ENCODE measurements at places on chromosomes 1 and 21.

DNA sequence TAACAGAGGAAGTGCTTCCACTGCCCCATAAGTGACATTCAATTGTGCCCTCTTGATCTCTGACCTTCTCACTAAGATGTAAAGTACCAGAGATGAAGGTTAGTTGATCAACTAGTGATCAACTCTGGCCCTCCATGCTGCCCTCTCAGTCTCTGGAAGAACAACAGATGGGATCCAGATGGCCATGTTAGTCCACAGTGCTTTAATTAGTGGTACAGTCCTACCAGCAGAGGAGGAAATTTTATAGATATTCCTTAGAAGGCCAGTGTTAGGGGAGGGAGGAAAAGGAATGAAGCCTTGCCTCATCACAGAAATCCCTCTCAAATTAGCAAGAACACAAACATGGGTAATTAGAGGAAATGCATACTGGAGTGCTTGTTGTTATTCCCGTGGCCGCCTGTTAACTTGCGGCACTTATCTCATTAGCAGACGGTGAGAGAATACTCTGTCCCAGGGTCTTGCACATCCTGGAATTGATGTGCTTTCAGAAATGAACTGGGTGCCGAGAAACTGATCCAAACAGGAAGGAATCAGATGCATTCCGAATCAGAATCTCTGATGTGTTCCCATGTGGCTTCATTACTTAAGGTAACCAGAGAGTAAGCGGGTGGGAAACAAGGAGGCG, 91.1 kb upstream of the RGS4 start:
- no peak for DNase-seq

- no peak for DNase-seq
Observed at GRCh38 chr1:51673279-51673678, 56.4 kb downstream of the OSBPL9 start.

- DNase-seq: no peak
Observed at GRCh38 chr1:220184506-220184905, 87.7 kb downstream of the RAB3GAP2 start.

DNA sequence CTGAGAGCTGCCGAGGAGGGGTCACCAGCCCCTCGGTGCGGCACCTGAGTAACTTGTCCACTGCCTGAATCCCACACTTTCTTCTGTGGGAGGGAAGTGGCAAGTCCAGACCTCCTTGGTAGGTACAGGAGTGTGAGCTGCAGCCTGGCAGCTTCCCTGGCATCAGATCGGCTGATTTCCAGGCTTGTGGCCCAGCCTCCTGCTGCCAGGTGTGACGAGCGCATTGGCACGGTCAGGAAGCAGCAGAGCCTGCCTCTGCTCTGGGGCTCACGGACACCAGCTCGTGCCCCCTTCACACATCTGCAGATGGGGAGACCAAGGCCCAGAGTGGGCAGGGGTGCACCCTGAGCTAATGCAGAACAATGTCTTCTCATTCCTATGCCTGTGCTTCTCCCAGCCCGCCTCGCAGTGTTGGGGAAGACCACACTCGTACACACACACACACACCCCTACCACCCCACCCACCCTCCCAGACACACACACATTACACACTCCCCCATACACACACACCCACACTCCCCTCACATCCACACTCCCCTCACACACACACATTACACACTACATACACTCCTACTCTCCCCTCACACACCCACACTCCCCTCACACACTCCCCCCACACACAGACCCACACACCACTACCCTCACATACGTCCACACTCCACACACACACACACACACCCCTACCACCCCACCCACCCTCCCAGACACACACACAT, 33.1 kb upstream of the SELENON start:
- DNase-seq: no peak

- no peak for DNase-seq
Observed at GRCh38 chr1:8388732-8389562, 71.0 kb downstream of the SLC45A1 start.

DNA sequence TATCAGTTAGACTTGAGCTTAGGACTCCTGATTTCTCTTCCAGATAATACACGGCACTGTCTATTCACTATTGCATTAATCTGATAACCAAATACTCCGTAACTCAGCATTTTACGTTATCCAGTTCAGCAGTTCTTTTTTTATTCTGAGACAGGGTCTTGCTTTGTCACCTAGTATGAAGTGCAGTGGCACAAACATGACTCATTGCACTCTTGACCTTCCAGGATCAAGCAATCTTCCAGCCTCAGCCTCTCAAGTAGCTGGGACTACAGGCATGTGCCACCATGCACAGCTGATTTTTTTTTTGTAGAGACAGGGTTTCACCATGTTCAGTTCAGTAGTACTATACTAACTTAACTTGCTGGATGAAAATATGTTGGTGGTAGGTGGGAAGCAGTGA, 156.4 kb downstream of the PATJ start:
- DNase-seq: no peak

GRCh38 chr1:67463298-67463955, 33.2 kb upstream of the SERBP1 start:
- no peak for DNase-seq

- DNase-seq: no peak
Observed at GRCh38 chr1:233394860-233395717, 67.6 kb downstream of the MAP3K21 start.

GRCh38 chr1:64268653-64269557, 65.5 kb downstream of the UBE2U start:
- DNase-seq: peak; percentile 33

GRCh38 chr21:16606271-16606670, 876.5 kb downstream of the USP25 start:
- no peak for DNase-seq

- DNase-seq: no peak
Observed at GRCh38 chr1:24411963-24412362, 1.6 kb downstream of the STPG1 start.

DNA sequence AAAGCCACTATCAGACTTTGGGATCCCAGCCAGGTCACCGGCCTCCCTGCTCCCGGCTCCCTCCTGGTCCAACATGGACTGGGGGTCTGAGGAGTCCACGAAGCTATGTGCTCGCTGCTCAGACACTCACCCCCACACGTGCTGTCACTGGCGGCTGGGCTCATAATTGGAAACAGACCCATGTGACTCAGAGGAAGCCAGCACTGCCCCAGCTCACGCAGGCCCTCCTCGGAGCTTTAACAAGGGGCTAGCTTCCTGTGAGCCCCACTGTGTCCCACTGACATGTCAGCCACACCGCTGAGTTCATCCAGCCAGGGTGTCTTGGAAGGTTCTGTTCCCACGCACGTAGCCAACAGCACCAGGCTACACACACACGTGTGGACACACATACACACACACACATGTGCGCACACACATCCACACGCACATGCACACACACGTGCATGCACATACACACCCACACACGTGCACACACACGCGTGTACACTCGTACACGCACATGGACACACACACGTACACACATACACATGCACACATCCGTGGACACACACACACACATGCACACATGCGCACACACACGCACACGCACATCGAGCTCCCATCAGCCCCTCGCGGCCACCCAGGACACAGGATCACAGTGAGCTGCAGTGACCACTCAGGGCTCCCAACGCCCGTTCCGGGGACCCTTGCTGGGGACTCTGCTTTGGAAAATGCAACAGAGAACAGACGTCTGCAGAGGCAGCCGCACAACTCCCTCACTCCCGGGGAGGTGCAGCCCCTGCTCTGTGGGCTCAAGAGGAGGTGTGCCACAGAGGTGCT, 18.4 kb upstream of the COL6A2 start:
- DNase-seq: no peak

DNA sequence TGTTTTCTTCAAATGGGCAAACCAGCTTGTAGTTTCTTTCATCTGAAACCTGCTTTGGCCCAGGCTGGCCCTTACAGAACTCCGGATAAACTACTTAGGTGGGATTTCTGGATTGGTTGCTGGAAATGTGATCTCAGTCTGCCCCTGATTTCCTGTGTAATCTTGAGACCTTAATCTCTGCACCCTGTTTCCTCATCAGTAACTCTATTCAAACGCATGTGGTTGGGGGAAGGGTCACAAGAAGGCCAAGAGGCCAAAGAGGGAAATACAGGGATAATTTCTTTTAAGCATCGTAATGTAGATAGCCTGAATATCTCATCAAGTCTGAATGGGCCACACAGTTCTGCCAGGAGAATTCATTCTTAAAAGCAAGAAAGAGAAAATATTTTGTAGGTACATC, 483.6 kb downstream of the LTN1 start:
- no peak for DNase-seq

- no peak for DNase-seq
Observed at GRCh38 chr21:44931137-44931500, 8.7 kb upstream of the SLX9 start.

GRCh38 chr1:8424539-8425116, 106.7 kb downstream of the SLC45A1 start:
- DNase-seq: no peak

- no peak for DNase-seq
Observed at GRCh38 chr1:50447961-50448360, 24.7 kb upstream of the DMRTA2 start.

GRCh38 chr1:186002406-186002805, 268.2 kb downstream of the HMCN1 start:
- no peak for DNase-seq

- no peak for DNase-seq
Observed at GRCh38 chr1:55524006-55524405, 308.8 kb upstream of the USP24 start.

- no peak for DNase-seq
Observed at GRCh38 chr1:232226197-232226712, 403.7 kb downstream of the SIPA1L2 start.

- no peak for DNase-seq
Observed at GRCh38 chr21:16751695-16752474, 761.0 kb upstream of the CXADR start.

DNA sequence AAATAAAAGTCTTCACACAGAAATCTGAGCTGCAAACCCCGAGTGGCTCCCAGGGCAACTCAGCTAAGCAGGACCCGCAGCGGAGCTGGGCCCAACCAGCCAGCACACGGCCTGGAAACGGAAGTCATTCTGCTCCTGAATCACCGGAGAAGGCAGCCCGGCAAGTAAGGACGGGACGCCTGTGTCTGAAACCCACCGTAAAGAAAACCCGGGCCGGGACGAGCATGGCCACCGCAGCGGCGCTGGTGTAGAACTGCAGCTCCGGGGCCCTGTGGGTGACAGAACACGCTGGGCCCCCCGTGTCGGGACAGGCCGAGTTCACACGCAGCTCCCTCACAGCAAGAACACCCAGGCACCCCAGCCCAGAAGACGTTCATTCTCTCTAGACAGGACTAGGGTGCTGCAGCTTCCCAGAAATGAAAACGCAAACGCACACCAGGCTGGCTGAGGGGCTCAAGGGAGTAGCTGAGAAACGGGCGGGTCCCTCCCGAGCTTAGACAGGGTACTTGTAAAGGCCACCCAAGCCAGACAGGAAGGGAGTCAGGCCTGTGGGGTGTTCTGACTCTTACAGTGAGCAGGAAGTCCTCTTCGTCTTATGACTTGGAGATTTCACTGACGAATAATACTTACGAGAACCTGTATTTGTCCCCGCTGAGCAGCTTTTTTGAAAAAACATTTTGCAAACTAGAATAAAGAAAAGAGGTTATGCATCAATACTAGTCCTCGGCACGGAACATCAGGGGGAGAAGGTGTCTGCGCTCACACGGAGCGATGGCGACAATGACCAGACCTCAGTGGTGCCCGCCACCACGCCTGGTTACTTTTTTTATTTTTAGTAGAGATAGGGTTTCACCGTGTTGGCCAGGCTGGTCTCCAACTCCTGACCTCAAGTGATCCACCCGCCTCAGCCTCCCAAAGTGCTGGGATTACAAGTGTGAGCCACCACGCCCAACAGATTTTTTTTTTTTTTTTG, 10.9 kb upstream of the CDK11B start:
- no peak for DNase-seq

GRCh38 chr1:105208581-105208980, 1458.9 kb downstream of the AMY1C start:
- DNase-seq: no peak

DNA sequence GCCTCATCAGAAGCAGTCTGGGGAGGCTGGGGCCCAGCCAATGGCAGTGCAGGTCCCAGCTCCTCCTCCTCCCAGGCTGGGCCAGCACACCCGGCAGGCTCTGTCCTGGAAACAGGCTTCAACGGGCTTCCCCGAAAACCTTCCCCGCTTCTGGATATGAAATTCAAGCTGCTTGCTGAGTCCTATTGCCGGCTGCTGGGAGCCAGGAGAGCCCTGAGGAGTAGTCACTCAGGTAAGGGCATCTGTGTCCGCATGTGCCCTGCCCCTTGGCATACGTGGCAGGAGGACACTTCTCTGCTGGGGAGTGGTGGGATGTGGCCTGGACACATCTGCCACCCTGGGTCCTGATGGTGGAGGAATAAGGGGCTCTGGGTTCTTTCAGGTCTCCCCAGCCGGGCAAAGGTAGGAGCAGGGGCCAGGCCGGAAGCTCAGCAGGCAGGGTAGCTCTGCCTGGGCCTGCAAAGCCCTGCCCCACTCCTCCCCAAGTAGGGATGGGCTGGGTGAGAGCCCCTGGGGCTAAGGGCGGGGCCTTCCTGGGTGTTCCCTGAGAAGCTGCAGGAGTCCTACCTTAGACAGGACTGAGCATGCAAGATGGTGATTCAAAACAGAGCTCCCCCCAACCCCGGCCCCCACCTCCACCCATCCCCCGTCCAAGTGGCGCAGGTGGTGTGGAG, at the start of gene GJB5:
GJB5 (plus strand) TSS at position 84 of the 674 bp plus-strand sequence. CDS start 2,284 bp downstream, outside the sequence.
- no peak for DNase-seq

- DNase-seq: no peak
Observed at GRCh38 chr1:18561967-18562366, 68.7 kb upstream of the PAX7 start.

DNA sequence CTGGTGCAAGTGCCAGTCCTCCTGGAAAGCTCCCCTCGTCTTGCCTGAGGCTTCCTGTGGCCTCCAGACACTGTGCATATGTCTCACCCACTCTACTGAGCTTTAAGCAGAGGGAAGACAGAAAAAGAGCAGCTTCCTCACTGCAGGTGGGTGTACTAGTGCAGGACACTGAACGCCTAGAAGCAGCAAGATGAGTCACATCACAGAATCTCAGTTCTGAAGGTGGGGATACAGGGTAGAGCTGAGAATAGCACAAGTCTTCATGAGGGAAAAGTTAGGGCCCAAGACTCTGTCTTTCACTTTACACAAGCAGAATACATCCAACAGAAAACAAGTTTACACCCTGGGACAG, 37.4 kb downstream of the PCAT6 start:
- DNase-seq: no peak

All from stimulated activated CD4-positive, alpha-beta T cell treated with anti-CD3 and anti-CD28 coated beads, Interleukin-12 subunit alpha, Interleukin-12 subunit beta, amount 100 ng/mL, for 24 hours (primary cell).